Thymus (tissue), 14 donors: ENCODE measurements at places on chromosomes 3 and 15. TPM values are rescaled to one million over a fixed set of nuclear protein-coding genes. Genes with fewer than 3 reads are reported as not detected.

The FRMD4B gene
- total RNA-seq, result 21.7 TPM

The AADACL2 gene
- total RNA-seq, result 0.14 TPM

The TRIM42 gene
- not detected for total RNA-seq

The PTH1R gene
- 0.80 TPM for total RNA-seq

GRCh38 chr15:60563539-60564404 is 84.8 kb upstream of the ICE2 start:
- H3K27ac ChIP-seq, result no peak overlapping the region
- no peak overlapping the region for H3K4me3 ChIP-seq
- H3K36me3 ChIP-seq, result no peaks in the 10 kb centered on the region
- DNase-seq, result no peak
- H3K4me1 ChIP-seq, result no peaks in the 10 kb centered on the region
